ENCODE measurements at places on chromosomes 12 and 14.

- no peaks in the 10 kb centered on the region for H3K27me3 ChIP-seq
- H3K27ac ChIP-seq: no peak overlapping the region
- peaks cover 4% of the 10 kb centered on the region for H3K4me1 ChIP-seq
- no peaks in the 10 kb centered on the region for H3K36me3 ChIP-seq
- H3K4me3 ChIP-seq: no peak overlapping the region
Measured at GRCh38 chr12:131671276-131671675, 39.6 kb upstream of the SFSWAP start.

DNA sequence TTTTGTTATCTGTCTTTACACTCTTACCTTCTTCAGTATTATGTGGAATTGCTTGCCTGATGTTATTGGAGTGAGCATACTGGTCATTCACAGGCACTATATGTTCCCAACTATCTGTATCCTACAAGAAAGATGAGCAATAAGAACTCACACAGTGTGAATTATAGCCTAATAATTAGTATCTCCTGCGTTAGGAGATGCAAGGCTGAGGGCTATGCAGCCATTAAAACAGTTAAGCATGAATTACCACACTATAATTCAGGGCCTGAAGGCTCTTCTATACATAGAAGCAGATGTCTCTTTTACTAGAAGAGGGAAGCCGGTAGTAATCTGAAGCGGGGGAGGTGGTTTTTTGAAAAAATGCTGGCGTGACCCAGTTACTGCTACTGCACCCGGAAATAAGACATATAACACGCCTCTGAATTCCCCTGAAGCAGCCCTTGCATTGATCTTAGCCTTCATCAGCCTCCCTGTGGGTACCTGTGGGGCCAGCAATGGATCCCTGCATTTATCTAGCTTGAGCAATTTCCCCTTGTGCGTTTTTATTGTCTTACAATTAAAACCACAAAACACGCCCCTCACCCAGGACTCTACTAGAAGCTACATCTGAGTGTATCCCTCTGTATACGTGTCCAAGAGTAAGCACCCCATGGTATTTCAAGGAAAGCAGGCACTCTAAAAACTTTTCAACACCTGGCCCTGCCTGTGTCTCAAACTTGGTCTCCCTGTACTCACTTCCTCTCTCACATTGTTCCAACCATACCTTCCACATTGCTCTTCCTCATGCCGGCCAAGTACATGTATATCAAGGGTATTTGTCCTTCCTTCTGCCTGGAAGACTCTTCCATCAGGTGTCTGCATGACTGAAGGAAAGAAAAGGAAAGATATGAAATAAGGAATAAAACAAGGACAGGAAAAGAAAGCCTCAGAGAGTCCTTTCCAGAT, 210.9 kb upstream of the ARID2 start:
- H3K4me3 ChIP-seq: no peak overlapping the region
- H3K27me3 ChIP-seq: no peaks in the 10 kb centered on the region
- H3K4me1 ChIP-seq: no peaks in the 10 kb centered on the region
- no peaks in the 10 kb centered on the region for H3K36me3 ChIP-seq
- no peak for DNase-seq

DNA sequence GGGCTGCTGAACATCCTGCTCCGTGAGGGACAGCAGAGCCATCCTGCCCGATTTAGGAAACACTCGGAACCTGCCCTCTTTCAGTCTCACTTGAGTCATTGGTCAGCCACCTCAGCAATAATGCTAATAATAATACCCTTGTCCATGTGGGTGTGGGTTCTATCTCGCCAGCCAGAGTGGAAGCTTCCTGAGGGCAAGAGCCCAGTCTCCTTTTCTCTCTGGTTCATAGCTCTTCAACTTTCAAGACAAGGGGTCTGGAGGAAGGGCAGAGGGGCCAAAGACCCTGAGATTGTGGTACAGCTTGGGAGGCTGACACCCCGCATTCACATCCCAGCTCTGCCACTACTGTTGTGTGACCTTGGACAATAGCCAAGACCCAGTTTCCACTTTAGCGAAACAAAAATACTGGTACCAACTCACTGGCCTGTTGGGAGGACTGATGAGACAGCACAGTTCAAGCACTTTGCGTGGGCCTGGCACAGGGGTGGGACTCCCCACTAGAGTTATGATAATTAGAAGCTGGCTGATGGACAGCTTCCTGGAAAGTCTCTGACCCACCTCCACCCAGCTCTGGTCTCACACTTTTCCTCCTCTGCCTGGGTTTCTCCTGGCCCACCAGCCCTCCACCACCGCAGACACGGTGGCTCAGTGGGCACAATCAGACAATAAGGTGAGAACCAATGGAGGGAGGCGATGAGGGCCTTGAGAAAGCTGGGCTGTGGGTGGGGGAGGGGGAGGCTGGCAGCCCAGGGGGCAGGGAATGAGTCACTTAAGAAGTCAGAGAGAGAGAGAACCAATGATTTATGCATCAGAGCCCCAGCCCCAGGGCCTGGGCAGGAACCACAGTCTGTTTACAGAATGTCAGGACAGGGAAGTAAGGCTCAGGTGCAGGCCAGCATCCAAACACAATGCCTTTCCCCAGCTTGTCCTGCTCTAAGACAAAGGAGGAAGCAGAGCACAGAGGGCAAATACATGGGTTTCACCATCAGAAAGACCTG, 9.6 kb downstream of the FAIM2 start:
- no peak overlapping the region for H3K4me3 ChIP-seq
- H3K36me3 ChIP-seq: no peaks in the 10 kb centered on the region
- H3K27me3 ChIP-seq: no peaks in the 10 kb centered on the region

GRCh38 chr12:113638460-113638775, 166.7 kb upstream of the LHX5 start:
- H3K4me1 ChIP-seq: no peaks in the 10 kb centered on the region
- DNase-seq: no peak
- no peak overlapping the region for H3K27ac ChIP-seq
- H3K4me3 ChIP-seq: peak overlapping the region; percentile 59

- peak; percentile 36 for DNase-seq
- H3K4me1 ChIP-seq: no peaks in the 10 kb centered on the region
- no peaks in the 10 kb centered on the region for H3K27me3 ChIP-seq
Measured at GRCh38 chr14:104359301-104359968, 220.1 kb upstream of the C14orf180 start.

- DNase-seq: no peak
- no peak overlapping the region for H3K4me3 ChIP-seq
- H3K36me3 ChIP-seq: peaks cover under 1% of the 10 kb centered on the region
- no peaks in the 10 kb centered on the region for H3K4me1 ChIP-seq
Measured at GRCh38 chr14:104715416-104715815, 8.6 kb upstream of the ADSS1 start.

GRCh38 chr12:54749191-54749818, 101.1 kb upstream of the DCD start:
- no peak overlapping the region for H3K27ac ChIP-seq
- H3K4me1 ChIP-seq: no peaks in the 10 kb centered on the region
- H3K36me3 ChIP-seq: no peaks in the 10 kb centered on the region
- no peak for DNase-seq
- no peaks in the 10 kb centered on the region for H3K27me3 ChIP-seq

GRCh38 chr12:41970744-41971143, 173.9 kb downstream of the GXYLT1 start:
- no peaks in the 10 kb centered on the region for H3K36me3 ChIP-seq
- DNase-seq: no peak
- no peak overlapping the region for H3K27ac ChIP-seq
- H3K4me3 ChIP-seq: no peak overlapping the region
- H3K4me1 ChIP-seq: peaks cover 15% of the 10 kb centered on the region

DNA sequence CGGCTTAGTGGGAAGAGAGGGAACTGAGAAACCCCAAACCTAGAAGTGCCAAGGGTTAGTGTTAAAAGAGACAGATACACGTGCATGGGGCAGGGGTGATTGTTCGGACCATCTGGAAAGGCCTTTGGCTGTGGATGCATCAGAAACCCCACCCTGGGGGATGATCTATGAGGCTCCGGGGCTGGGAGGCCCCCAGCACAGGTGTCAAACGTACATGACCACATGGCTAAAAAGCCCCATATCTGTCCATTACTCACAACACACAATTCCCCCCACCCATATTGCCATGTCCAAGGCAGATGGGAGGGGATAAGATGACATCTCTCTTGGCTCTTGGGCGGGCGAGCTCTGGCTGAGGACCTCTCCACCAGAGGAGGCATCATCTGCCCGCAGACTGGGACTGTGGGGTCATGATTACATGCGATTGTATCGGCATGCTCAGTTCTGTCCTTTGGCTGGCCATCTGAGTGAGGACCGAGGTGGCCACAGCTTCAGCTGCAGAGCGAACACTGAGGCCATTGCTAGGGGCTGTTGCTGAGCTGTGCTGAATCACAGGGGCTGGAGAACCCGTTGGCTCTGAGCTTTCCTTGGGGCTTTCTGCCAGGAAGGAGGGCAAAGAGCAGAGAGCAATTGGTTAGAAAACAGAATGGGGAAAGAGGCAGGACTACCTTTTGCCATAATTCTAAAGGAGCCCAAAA, 9.6 kb upstream of the NPFF start:
- no peaks in the 10 kb centered on the region for H3K27me3 ChIP-seq
- no peaks in the 10 kb centered on the region for H3K4me1 ChIP-seq
- no peak overlapping the region for H3K4me3 ChIP-seq
- peaks cover 80% of the 10 kb centered on the region for H3K36me3 ChIP-seq
- H3K27ac ChIP-seq: no peak overlapping the region

GRCh38 chr12:3000548-3001275, 41.5 kb downstream of the TEAD4 start:
- H3K4me3 ChIP-seq: no peak overlapping the region
- H3K27ac ChIP-seq: no peak overlapping the region
- peaks cover 3% of the 10 kb centered on the region for H3K4me1 ChIP-seq
- H3K27me3 ChIP-seq: no peaks in the 10 kb centered on the region
- peaks cover 38% of the 10 kb centered on the region for H3K36me3 ChIP-seq
- DNase-seq: peak; percentile 86

- H3K4me1 ChIP-seq: peaks cover 3% of the 10 kb centered on the region
- DNase-seq: no peak
- H3K4me3 ChIP-seq: no peak overlapping the region
- H3K27ac ChIP-seq: no peak overlapping the region
Measured at GRCh38 chr14:65833267-65833880, 420.8 kb downstream of the FUT8 start.

DNA sequence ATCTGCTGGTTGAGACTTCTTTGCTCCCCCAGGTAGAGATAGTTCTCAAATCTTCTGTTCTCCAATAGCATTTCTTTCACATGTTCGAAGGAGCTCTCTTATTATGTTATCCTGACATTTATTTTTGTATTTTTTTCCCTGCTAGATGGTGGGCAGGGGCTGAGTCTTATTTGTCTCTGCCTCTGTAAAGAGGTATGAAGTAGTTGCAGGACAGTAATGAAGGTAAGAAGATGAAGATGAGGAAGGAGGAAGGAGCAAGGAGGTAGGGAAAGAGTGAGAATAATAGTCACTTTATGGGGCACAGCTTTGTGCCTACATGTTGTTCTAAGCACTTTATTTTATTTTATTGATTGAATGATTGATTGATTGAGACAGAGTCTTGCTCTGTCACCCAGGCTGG, 5.0 kb upstream of the CIROP start:
- peaks cover 2% of the 10 kb centered on the region for H3K4me1 ChIP-seq
- no peak overlapping the region for H3K27ac ChIP-seq
- DNase-seq: no peak

DNA sequence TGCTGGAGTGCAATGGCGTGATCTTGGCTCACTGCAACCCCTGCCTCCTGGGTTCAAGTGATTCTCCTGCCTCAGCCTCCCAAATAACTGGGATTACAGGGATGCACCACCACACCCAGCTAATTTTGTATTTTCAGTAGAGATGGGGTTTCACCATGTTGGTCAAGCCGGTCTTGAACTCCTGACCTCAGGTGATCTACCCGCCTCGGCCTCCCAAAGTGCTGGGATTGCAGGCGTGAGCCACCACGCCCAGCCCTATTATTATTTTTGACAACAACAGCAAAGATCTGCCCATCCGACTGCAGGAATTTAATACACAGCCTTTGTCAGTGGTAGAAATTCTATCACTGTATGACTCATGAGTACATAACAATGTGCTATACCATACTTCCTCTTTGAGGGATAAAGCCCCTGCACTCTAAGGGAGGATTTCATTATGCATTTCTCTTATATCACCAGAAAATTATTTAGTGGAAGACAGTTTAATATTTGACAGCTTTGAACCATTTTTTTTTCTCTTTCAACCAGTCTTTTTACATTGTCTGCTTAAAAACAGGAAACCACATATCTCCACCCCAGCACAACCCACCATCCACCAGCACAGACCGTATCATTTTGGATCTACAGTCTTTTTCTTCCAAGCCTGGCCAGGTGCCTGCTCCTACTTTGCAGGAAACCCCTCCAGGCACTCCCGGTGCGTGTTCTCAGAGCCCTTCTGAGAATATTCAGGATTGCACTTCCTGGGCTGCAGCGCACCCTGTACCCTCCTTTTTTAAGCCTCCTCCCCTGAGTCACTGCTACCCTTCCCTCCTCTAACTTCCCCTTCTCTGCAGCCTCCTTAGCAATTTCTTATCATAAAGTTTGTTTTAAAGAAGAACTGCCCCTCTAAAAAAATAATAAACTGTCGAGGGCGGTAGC, 594 bp downstream of the ARHGDIB start:
- no peaks in the 10 kb centered on the region for H3K36me3 ChIP-seq
- no peak for DNase-seq
- H3K27me3 ChIP-seq: no peaks in the 10 kb centered on the region
- no peaks in the 10 kb centered on the region for H3K4me1 ChIP-seq

DNA sequence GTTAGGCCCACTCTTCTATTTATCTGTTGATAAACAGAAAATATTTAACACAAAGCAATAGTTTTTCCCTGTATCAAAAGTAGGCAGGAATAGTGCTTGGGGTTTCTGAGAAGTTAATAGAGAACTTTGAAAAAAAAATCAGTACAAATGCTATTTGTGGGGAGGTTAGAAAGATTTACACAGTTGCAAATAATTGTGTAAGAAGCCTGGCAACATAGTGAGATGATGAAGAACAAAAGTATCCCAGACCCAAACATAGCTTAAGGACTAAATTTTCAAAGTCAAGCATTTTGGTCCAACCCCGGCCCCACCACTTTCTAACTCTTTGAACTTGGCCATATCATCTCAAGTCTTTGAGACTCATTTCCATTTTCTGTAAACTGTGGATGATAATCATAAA, 687.5 kb upstream of the TMEM132C start:
- H3K27ac ChIP-seq: no peak overlapping the region
- no peaks in the 10 kb centered on the region for H3K36me3 ChIP-seq
- DNase-seq: no peak

- no peak overlapping the region for H3K27ac ChIP-seq
- no peaks in the 10 kb centered on the region for H3K4me1 ChIP-seq
- H3K27me3 ChIP-seq: no peaks in the 10 kb centered on the region
Measured at GRCh38 chr12:51549637-51550036, 41.4 kb upstream of the SCN8A start.
